ENCODE measurements at places on chromosomes 16 and 17. TPM values are rescaled to one million over a fixed set of nuclear protein-coding genes. Genes with fewer than 3 reads are reported as not detected.

SPN gene
- total RNA-seq, result under 0.01 TPM

HOXB9 gene
- total RNA-seq, result not detected

CHRNE gene
- total RNA-seq, result 0.82 TPM

ZSCAN32 gene
- 8.6 TPM for total RNA-seq

ACSF3 gene
- total RNA-seq, result 9.0 TPM

CDRT15 gene
- not detected for total RNA-seq

CIITA gene
- total RNA-seq, result under 0.01 TPM

TBC1D3K gene
- total RNA-seq, result not detected

RAP1GAP2 gene
- 25.3 TPM for total RNA-seq

TMEM220 gene
- 1.2 TPM for total RNA-seq
